ENCODE measurements at places on chromosomes 13 and 19.

GRCh38 chr13:35927567-35928021 lies 203.6 kb downstream of the DCLK1 start:
- H3K36me3 ChIP-seq, result no peaks in the 10 kb centered on the region
- no peaks in the 10 kb centered on the region for H3K4me1 ChIP-seq
- no peak overlapping the region for H3K4me3 ChIP-seq
- no peak for DNase-seq

GRCh38 chr13:28252547-28252946 lies 114.2 kb downstream of the PAN3 start:
- no peak overlapping the region for H3K4me3 ChIP-seq
- DNase-seq, result no peak
- H3K27ac ChIP-seq, result no peak overlapping the region
- H3K27me3 ChIP-seq, result no peaks in the 10 kb centered on the region
- peaks cover 20% of the 10 kb centered on the region for H3K4me1 ChIP-seq
- peaks cover 44% of the 10 kb centered on the region for H3K36me3 ChIP-seq

GRCh38 chr19:8458380-8458779 lies 13.6 kb downstream of the HNRNPM start:
- peaks cover 56% of the 10 kb centered on the region for H3K4me1 ChIP-seq
- H3K27me3 ChIP-seq, result no peaks in the 10 kb centered on the region
- H3K36me3 ChIP-seq, result peaks cover 64% of the 10 kb centered on the region
- no peak overlapping the region for H3K4me3 ChIP-seq

GRCh38 chr13:79869326-79869725 lies 388.4 kb downstream of the NDFIP2 start:
- no peak for DNase-seq
- no peaks in the 10 kb centered on the region for H3K27me3 ChIP-seq
- H3K36me3 ChIP-seq, result no peaks in the 10 kb centered on the region
- H3K27ac ChIP-seq, result no peak overlapping the region
- no peaks in the 10 kb centered on the region for H3K4me1 ChIP-seq

GRCh38 chr13:32472194-32472621 lies 44.3 kb upstream of the N4BP2L1 start:
- DNase-seq, result no peak
- no peak overlapping the region for H3K27ac ChIP-seq
- H3K4me1 ChIP-seq, result no peaks in the 10 kb centered on the region
- H3K4me3 ChIP-seq, result no peak overlapping the region

DNA sequence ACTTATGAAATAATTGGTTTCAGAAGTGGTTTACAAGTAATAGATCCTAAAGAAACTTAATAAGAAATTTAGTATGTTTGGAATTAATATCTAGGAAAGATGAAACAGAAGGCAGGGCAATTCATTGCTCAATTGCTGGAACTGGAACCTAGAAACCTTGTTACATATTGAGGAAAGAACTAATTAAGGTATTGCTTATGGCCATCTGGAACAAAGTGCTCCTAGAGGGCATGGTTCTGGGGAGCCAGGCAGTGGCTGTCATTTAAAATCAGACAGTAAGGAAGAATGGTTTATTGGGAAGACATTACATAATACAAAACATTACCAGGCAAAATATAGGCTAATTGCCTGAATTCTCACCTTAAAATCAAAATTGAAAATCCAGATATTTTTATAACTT lies 224.1 kb downstream of the SLITRK6 start:
- DNase-seq, result no peak
- no peaks in the 10 kb centered on the region for H3K36me3 ChIP-seq
- no peaks in the 10 kb centered on the region for H3K4me1 ChIP-seq
- no peaks in the 10 kb centered on the region for H3K27me3 ChIP-seq

- peak overlapping the region; percentile 85 for H3K4me3 ChIP-seq
- peak overlapping the region; percentile 98 for H3K27ac ChIP-seq
- H3K4me1 ChIP-seq, result peaks cover 32% of the 10 kb centered on the region
- no peaks in the 10 kb centered on the region for H3K27me3 ChIP-seq
- no peak for DNase-seq
- H3K36me3 ChIP-seq, result no peaks in the 10 kb centered on the region
These were observed 5.0 kb upstream of the MTIF3 start for GRCh38 chr13:27455331-27455855.

DNA sequence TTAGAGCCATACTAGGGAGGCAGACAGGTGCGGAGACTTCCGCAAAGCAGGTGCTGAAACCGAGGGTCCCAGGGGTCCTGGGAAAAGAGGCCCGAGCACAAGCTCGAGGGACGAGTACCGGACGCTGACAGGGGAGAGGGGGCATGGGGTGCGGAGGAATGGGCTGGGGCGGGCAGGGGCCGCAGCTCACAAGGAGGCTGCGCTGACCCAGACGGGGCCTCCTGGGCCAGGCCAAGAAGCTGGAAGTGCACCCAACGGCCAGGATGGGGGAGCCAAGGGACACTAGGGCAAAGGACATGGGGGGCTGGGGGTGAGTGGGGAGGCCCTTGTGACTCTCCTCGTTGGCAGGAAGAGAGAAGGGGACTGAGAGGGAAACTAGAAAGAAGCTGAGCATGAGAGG lies 1.8 kb downstream of the POLR2E start:
- H3K27me3 ChIP-seq, result no peaks in the 10 kb centered on the region
- H3K4me1 ChIP-seq, result peaks cover 63% of the 10 kb centered on the region
- H3K4me3 ChIP-seq, result peak overlapping the region; percentile 93
- no peak for DNase-seq
- H3K36me3 ChIP-seq, result peaks cover 25% of the 10 kb centered on the region

DNA sequence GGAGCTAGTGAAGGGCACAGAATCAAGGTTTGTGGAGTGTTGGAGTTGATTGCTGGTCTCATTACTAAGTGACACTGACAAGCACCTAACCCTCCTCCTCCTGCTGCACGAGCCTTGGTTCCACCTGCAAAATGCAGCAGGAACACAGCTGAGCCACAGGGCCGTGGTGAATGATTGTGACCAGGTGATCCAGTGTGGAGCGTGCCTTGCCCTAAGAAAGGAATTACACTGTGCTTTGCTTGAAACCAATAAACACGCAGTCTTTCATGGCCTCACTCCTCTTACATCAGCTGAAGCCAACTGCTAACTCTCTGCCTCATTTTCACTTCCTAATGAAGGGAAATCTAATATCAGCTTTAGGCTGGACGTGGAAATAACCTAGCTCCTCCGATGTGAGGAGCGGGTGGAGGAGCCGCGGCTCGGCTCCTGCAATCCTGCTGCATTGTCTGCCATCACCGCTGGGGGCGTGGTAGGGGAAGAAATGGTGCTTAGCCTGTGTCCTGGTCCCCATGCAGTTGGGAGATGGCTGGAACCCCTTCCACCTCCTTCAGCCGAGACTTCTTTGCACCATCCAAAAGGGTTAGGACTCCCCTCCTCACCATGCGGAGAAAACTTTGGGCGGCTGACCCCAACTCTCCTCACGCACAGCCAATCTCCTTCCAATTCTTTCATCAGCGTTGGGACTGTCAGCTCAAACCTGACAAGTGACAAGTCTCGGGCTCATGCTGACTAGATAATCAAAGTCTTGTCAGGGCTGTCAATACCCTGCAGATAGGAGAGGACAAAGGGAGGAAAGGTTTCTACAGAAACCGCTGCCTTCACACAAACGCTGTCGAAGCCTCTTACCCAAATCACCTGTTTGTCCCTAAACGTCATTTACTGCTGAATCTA lies 427.9 kb downstream of the ZNF536 start:
- no peaks in the 10 kb centered on the region for H3K36me3 ChIP-seq
- peak; percentile 35 for DNase-seq
- H3K4me1 ChIP-seq, result no peaks in the 10 kb centered on the region

DNA sequence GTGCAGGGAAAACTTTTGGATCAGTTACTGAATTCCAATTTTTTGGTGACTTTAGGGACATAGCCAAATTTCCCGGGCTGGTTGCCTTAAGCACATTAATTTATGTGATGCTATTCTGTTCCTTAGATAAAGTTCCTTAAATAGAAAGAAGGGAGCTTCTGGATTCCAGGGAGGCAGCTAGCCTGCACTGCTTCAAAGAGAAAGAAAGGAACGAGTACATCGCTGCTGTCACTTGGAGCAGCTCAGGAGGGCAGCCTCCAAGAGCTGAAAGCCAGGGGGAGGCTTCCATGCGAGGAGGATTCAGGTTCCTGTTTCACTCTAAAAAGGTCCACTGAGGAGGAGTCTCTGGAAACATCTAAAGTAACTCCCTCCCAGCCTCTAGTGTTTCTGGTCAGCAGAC lies 55.7 kb downstream of the FAM124A start:
- H3K4me3 ChIP-seq, result no peak overlapping the region
- H3K36me3 ChIP-seq, result no peaks in the 10 kb centered on the region
- peaks cover 5% of the 10 kb centered on the region for H3K27me3 ChIP-seq
- no peaks in the 10 kb centered on the region for H3K4me1 ChIP-seq
- no peak for DNase-seq

DNA sequence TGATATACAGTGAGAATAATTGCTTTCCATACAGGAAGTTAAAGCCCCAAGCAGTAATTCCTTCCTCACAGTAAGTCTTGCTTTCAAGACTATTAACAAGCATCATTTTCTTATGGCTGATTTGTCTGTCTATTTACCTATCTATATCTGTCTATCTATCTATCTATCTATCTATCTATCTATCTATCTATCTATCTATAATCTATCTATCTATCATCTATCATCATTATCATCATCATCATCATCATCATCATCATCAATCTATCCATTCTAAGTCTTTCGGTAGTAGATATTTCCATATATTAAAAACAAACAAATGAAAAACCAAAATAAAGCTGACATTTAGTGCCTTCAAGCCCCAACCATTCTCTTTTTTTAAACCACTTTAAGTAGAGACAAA lies 224.4 kb upstream of the RXFP2 start:
- no peak overlapping the region for H3K27ac ChIP-seq
- no peaks in the 10 kb centered on the region for H3K27me3 ChIP-seq
- DNase-seq, result no peak
- no peaks in the 10 kb centered on the region for H3K4me1 ChIP-seq
- no peak overlapping the region for H3K4me3 ChIP-seq

DNA sequence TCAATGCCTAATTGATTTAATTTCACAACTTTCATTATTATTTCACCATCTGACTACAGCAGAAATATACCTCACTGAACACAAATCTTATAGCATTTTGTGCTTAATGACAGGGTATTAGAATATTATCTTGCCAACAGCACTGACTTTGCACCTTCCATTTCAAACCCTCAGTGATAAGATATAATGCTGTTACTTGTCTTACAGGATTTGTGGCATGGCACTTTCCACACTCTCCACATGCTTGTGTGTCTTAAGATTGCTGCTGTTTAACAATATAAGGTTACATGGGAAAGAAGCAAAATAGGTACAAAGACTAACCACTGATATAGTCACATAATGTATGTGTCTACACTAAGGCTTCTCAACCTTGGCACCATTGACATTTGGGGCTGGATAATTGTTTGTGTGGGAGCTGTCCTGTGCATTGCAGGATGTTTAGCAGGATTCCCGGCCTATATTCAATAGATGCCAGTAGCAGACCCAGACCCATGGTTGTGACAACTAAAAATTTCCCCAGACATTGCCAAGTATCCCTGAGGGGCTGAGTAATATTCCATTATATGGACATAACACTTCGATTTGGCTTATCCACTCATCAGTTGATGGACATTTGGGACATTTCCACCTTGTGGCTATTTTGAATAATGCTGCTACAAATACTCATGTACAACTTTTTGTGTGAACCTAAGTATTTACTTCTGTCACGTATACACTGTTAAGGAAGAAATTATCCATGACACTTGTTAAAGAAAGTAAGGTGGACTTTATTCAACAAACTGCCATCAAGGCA lies 5.7 kb upstream of the DIAPH3 start:
- H3K4me1 ChIP-seq, result peaks cover 14% of the 10 kb centered on the region
- peaks cover 11% of the 10 kb centered on the region for H3K27me3 ChIP-seq
- no peak overlapping the region for H3K4me3 ChIP-seq
- H3K36me3 ChIP-seq, result no peaks in the 10 kb centered on the region
- no peak for DNase-seq
- H3K27ac ChIP-seq, result no peak overlapping the region

DNA sequence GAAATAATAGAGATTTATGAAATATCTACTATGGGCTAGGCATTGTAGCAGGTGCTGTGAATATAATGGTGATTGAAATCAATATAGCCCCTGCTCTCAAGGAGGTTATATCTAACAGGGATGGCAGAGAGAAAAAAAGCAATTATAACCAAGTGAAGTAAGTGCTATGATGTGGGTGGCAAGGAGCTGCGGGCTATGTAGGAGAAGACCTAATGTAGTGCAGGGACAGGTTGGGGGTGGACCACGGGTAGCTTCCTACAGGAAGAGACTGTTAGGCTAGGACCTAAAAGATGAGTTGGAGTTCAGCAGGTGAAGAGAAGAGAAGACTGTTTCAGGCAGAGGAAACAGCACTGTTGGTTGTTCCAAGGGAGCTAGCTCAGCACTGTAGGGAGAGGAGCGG lies 311.0 kb downstream of the KCNRG start:
- no peak for DNase-seq
- peaks cover 24% of the 10 kb centered on the region for H3K27me3 ChIP-seq
- no peak overlapping the region for H3K4me3 ChIP-seq
- no peak overlapping the region for H3K27ac ChIP-seq

DNA sequence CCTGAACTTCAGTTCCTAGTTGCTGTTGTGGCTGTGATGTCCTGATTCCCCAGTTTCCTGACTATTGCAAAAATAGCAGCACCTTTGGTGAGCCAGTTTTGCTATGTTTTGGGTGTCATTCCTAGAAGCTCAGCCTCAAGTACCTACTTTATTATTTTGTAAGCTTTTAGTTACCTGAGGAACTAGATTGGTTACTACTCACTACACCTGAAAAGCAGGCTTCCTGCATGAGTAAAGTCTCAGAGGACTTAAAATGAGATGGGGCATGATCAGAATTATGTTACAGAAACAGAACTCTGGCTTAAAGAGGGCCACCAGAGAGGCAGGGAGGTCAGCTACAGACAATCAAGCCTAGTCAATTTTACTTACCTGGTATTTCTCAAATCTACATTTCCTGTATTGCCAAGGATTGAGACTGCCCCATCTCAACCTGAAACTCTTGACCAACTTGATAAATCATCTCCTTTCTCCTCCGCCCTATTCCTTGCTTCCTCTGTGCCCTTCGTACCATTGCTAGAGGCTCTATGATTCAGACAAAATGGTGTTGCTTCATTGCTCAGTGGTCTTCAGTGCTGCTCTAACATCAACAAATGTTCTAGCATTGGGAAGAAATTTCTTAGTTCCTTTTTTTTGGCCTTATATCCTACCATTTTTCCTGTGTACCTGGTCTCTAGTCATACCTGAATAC lies 58.9 kb downstream of the RAP2A start:
- peaks cover 16% of the 10 kb centered on the region for H3K4me1 ChIP-seq
- peak overlapping the region; percentile 57 for H3K27ac ChIP-seq
- no peaks in the 10 kb centered on the region for H3K27me3 ChIP-seq
- no peak for DNase-seq

- H3K27ac ChIP-seq, result no peak overlapping the region
- no peak overlapping the region for H3K4me3 ChIP-seq
- H3K36me3 ChIP-seq, result no peaks in the 10 kb centered on the region
- DNase-seq, result no peak
- no peaks in the 10 kb centered on the region for H3K4me1 ChIP-seq
These were observed 1142.8 kb downstream of the PCDH9 start for GRCh38 chr13:66087269-66087710.

DNA sequence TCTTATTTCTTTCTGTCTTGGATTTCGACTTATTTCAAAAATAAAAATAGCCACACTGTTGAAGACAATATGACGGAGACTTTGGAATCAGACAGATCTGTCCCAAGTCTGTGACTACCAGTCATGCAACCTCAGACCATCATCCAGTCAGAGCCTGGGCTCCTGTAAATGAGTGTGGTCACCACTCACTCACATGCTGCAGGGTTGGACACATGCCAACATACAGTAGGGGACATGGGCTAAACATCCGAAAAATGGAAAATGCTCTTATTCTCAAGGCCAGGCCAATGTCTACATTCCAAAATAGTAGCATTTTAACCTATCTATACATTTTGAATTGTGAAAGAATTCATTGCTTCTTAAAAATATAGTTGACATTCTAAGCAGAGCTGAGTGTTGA lies 75.5 kb upstream of the EDNRB start:
- no peaks in the 10 kb centered on the region for H3K4me1 ChIP-seq
- DNase-seq, result no peak
- H3K4me3 ChIP-seq, result no peak overlapping the region
- no peaks in the 10 kb centered on the region for H3K27me3 ChIP-seq
- no peaks in the 10 kb centered on the region for H3K36me3 ChIP-seq

Data from activated CD8-positive, alpha-beta T cell treated with anti-CD3 and anti-CD28 coated beads, Interleukin-2, amount 10 ng/mL, durations not matched to agents 7 days and 5 days (primary cell).